ENCODE measurements at places on chromosomes 2 and 18.

DNA sequence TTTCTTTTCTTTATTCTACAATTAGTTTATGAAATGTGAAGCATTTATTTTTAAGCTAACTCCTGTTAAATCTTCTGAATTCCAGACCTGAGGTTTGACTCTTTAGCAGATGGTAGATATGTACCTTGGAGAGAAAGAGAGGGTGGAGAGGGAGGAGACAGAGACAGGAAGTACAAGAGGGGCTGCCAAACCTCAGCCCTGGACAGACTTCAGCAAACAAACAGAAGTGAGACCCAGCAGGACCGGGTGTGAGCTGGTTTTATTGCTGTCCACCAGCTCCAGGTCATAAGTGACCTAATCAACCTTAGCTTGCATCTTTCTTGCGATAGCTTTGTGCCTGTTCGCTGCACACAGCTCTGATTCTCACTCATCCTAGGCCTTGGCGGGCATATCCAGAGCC is 168.6 kb downstream of the CNTNAP5 start:
- DNase-seq, result no peak

DNA sequence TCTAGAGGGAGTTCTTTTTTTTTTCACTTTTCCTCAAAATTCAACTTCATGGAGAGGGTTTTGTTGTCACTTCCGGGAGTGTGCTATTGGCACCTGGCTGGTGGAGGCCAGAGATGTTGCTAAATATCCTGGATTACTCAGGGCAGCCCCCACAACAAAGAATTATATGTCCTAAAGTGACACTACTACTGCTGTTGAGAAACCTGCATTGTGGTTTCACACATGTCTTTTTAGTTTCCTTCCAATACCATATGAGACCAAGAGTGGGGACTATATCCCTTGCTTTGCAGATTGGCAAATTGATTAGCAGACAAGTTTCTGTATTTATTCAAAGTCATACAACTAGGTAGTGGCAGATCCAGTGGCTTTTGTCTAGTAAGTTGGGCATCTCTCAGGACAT is 826.8 kb downstream of the TRIB2 start:
- no peak for DNase-seq

DNA sequence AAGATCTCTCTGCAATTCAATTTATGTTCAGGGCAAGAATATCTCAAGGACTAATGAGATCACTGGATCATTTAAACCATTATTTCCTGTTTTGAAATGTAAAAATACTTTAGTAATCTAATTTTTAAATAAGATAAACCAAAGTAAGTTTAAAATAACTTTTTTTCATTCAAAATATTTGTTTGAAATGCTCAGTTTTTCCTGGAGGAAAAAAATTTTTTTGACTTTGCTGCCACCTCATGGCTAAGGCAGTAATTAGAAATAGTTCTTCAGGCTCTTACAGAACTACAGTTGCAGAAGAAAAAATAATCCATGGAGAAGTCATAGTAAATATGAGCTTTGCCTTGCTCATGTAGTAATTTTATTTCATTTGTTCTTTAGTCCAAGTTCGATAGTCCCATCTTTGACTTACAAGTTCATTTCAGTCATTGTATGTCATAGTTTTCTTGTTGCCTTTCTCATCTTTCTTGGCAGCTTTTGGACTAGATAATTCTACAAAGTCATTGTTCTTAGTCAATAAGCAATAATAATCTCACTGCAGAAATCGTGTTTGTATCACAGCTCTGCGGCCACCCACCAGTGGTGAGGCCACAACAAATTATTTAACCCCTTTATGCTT is 127.4 kb downstream of the DPP4 start:
- no peak for DNase-seq

DNA sequence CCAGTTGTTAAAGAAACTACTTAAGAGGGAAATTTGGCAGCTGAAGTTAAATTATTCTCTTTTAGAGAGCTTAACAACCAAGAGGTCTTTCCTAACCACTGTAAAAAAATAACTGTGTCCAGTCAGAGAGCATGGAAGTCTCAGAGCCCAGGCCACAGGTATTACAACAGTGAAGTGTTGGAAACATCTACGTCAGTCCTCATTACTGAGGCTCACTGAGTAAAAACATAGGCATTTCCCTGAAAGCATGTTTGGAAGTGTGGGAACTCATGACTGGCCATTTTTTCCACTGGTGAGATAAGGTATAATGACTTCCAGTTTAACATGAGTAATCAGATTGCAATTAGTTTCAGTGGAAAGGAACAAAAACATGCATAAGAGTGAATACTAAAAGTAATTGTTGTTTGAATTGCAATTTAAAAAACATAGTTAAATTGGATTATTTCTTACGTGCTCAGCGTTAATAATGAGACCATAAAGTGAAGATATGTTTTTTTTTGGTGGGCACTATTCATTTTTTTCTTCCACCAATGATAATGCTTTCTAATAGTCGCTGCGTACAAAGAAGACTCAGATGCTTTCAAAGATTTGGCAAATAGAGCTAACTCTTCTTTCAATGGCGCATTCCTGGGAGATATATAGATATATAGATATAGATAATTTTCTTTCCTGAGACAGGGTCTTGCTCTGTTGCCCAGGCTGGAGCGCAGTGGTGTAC is 60.8 kb downstream of the EFEMP1 start:
- no peak for DNase-seq

GRCh38 chr2:111624411-111625156 is 259.4 kb downstream of the ANAPC1 start:
- no peak for DNase-seq

- DNase-seq, result no peak
Observed at GRCh38 chr18:7104649-7105048, 12.9 kb downstream of the LAMA1 start.

- no peak for DNase-seq
Observed at GRCh38 chr2:3460831-3461800, 58.2 kb downstream of the ADI1 start.

DNA sequence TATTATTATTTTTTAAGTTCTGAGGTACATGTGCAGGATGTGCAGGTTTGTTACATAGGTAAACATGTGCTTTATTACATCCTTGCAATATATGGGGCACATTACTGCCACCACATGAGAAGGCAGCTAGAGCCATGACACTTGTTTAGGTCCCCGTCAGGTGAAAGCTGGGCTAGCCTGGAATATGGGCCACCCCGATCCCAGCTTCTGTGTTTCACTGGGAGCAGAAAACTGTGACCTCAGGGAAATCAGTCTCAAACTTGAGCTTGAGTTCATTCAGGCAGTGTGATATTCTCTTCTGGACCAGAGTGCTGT is 176.9 kb downstream of the PIK3C3 start:
- DNase-seq, result no peak

GRCh38 chr2:4937550-4937949 is 754.6 kb upstream of the SOX11 start:
- DNase-seq, result no peak

DNA sequence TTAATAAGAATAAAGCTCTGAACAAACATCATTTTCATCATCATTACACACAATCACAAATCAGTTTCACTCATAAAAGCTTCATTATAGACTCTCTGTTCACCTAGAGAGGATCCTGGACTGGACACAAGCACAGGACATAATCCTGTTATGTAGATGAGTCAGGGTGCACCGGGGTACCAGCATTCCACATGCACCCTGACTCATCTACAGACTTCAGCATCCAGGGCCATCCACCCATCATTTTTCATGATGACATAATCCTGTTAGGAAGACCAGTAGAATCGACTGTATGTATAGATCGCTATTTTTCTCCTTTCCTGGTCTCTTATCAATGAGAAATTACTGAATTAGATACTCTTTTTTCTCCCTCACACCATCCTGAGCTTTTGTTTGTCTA is 73.7 kb upstream of the PIK3C3 start:
- DNase-seq, result no peak

DNA sequence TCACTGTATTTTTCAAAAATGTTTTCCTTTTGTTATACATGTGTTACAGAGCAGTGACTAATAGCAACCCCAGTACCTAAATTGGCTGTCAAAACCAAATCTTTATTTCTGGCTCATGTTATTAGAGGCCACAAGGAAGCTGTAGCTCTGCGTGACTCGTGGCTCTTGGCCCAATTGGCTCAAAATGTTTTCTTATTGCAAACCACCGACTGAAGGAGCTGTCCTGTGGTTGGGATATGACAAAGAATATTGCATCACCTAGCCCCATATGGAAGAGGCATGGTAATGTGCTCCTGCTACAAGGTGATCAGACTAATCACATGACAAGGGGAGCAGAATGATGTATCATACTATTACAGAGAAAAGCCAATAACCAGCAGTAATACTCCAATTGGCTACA is 1058.5 kb downstream of the CBLN2 start:
- no peak for DNase-seq

DNA sequence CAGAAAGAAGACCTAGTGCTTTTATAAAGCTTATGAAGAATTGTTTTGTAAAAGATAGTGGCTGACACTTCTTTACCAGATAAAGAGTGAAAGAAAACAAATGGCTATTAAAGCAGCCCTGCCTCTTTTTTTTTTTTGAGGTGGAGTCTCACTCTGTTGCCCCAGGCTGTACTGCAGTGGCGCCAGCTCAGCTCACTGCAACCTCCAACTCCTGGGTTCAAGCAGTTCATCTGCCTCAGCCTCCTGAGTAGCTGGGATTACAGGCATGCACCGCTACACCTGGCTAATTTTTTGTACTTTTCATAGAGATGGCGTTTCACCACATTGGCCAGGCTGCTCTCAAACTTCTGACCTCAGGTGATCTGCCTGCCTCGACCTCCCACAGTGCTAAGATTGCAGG is 12.9 kb downstream of the ARPC2 start:
- DNase-seq, result no peak

GRCh38 chr2:107585851-107586250 is 240.8 kb upstream of the RGPD4 start:
- DNase-seq, result no peak

DNA sequence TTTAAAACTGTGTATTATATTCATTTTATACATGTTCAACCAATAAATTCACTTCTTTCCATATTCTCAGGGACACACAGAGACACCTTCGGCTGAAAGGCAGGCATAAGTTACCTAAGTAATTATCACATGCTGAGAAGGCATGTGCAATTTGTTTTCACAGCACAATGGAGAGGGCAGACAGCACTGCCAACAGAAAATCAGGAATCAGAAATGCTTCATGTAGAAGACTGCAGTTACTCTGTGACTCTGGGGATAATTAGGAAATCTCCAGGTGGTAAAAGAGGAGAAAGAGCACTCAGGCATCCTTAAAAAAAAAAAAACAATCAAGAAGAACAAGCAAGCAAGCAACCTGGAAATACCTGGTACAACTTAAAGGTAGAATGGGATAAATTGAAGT is 49.3 kb downstream of the DSEL start:
- DNase-seq, result no peak

DNA sequence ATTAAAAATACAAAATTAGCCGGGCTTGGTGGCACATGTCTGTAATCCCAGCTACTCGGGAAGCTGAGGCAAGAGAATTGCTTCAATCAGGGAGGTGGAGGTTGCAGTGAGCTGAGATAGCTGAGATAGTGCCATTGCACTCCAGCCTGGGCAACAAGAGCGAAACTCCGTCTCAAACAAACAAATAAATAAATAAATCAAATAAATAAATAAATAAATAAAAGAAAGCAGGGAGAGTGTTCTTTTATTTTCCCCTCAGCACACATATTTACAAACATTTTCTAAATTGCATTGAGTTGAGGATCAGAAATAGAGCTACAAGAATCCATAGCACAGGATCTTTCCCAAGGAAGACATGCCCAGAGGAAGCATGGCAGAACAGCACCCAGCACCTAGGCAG is 71.9 kb downstream of the RIT2 start:
- no peak for DNase-seq

- no peak for DNase-seq
Observed at GRCh38 chr18:76978616-76979015, 154.0 kb downstream of the MBP start.

GRCh38 chr2:239143858-239144712 is 256.7 kb downstream of the HDAC4 start:
- DNase-seq, result peak; percentile 68

GRCh38 chr2:735670-736218 is 58.5 kb upstream of the TMEM18 start:
- DNase-seq, result peak; percentile 44

DNA sequence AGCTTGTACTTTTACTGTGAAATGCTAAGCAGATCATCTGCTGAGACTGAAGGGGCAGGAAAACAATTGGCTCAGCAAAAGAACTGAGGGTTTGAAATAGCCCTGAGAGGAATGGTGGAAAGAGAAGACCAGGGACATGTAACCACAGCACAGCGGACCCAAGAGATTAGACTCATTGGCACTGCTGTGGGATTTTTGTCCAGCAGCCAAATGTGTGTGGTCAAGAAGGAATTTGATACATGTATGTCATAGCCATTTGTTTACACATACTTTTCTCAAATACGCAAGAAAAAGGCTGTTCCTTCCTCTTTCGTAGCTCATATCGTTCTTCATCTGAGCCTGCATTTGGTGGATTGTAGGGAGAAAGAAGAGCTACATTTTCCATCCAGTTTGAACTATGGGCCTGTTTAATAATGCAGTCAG is 73.8 kb downstream of the TRABD2A start:
- no peak for DNase-seq

GRCh38 chr2:168149986-168150385 is 97.4 kb downstream of the STK39 start:
- no peak for DNase-seq

GRCh38 chr2:129901754-129902415 is 77.6 kb upstream of the RAB6C start:
- DNase-seq, result no peak

All from GM10248 (cell line).